ENCODE measurements at places on chromosomes 3 and 15. TPM values are rescaled to one million over a fixed set of nuclear protein-coding genes. Genes with fewer than 3 reads are reported as not detected.

Gene SLCO2A1
- total RNA-seq: 0.25 TPM

DNA sequence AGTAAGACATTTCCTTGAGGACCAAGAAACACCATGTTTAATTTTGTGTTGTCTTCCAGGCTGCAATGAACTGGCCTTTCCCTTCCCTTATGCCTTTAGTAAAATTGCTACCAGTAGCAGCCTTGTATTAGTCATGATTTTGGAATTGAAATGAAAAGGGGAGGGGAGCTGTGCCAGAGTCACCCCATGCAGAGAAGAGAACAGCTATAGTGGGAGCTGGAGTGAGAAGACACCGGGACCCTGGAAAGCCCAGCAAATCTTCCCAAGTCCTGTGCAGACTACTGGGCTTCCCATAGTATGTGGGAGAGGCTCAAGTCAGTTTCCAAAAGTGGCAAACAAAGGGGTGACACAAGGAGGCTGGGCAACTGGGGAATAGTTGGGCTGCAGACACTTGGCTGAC is 178.5 kb downstream of the NR1D2 start:
- no peaks in the 10 kb centered on the region for H3K4me1 ChIP-seq
- H3K4me3 ChIP-seq: no peak overlapping the region
- no peaks in the 10 kb centered on the region for H3K27me3 ChIP-seq
- no peak for DNase-seq
- no peaks in the 10 kb centered on the region for H3K36me3 ChIP-seq

- DNase-seq: no peak
- peaks cover 11% of the 10 kb centered on the region for H3K4me1 ChIP-seq
- H3K4me3 ChIP-seq: no peak overlapping the region
- H3K36me3 ChIP-seq: peaks cover 21% of the 10 kb centered on the region
- no peaks in the 10 kb centered on the region for H3K27me3 ChIP-seq
These were observed 22.5 kb downstream of the RUBCN start for GRCh38 chr3:197714251-197714650.

GRCh38 chr15:87492321-87492720 is 764.2 kb downstream of the NTRK3 start:
- no peaks in the 10 kb centered on the region for H3K4me1 ChIP-seq
- no peaks in the 10 kb centered on the region for H3K36me3 ChIP-seq
- H3K27me3 ChIP-seq: no peaks in the 10 kb centered on the region
- H3K4me3 ChIP-seq: no peak overlapping the region
- DNase-seq: no peak
- no peak overlapping the region for H3K27ac ChIP-seq

DNA sequence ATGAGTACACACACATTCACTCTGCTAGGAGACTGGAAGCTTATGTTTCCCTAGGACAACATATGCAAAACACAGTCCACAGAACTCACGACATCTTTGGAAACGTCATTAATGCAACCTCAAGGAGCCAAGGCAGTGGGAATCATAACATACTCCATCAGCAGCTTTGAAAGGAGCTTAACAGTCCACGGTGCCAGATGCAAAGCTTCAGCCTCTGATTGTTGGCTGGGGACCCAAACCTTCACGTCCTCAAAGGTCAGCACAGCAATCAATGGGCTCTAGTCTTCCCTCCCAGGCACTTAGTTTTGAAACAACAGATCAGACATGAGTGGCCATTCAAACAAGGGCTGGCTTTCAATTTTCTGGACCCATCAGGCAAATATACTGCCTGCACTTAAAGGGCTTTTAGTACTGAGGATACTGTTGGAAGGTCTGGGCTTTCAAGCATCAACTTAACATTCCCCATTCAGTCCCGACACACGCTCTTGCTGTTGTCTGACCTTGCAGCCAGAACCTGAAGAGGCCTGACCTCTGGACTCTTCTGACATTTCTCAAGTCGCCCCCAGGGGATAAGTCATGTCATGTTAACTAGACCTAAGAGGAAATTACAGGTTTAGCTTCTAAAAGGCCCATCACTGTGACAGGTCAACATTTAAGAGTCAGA is 223.0 kb downstream of the PDZRN3 start:
- no peaks in the 10 kb centered on the region for H3K27me3 ChIP-seq
- DNase-seq: no peak
- H3K4me1 ChIP-seq: no peaks in the 10 kb centered on the region
- H3K27ac ChIP-seq: no peak overlapping the region

DNA sequence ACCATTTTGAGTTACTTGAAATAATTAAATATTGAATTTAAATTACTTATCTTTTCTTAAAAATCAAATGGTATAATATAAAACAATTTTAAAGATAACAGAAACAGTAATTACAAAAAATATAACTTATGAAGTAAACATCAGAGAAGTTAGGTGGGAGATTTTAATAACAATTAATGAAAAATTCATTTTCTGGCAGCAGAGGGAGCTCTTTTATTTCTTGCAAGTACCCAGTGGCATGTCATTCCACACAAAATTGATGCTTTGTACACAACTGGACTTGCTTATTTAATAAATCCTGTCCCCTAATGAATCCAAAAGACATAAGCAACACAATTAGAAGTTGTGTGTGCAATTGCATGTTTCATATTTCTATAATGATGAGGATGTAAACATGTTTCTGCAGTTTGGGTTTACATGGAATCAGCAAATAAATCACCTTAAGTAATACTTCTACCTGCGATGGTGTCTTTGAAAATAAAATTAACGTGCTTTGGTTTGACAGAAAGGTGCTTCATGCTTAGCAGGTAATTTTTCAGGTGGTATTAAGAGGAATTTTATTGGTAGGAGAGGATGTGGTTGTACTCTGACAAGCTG is 861.3 kb downstream of the ZPLD1 start:
- H3K36me3 ChIP-seq: no peaks in the 10 kb centered on the region
- no peak overlapping the region for H3K4me3 ChIP-seq
- H3K27ac ChIP-seq: no peak overlapping the region
- no peaks in the 10 kb centered on the region for H3K27me3 ChIP-seq

DNA sequence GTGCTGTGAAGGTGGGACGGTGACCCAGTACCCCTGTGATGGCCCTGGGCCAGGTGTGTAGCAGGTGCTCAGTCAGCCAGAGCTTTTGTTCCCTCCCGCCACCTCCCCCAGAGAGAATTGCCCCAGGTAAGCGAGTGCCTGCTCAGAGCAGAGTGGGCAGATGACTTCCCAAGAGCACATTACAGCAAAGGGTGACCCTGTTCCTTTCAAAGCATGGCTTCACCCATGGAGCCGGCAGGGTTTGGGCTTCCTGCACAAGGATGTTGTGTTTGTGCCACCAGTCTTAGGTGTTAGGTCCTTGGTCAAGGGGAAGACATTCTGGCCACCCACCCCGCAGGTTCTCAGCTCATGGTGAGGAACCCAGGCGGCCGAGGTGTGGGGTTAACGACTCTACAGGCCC is 30.7 kb downstream of the SLC6A6 start:
- H3K36me3 ChIP-seq: no peaks in the 10 kb centered on the region
- no peaks in the 10 kb centered on the region for H3K27me3 ChIP-seq
- H3K4me1 ChIP-seq: peaks cover 22% of the 10 kb centered on the region
